HT-29 (cell line): ENCODE measurements at places on chromosomes 7 and 10. TPM values are rescaled to one million over a fixed set of nuclear protein-coding genes. Genes with fewer than 3 reads are reported as not detected.

DNA sequence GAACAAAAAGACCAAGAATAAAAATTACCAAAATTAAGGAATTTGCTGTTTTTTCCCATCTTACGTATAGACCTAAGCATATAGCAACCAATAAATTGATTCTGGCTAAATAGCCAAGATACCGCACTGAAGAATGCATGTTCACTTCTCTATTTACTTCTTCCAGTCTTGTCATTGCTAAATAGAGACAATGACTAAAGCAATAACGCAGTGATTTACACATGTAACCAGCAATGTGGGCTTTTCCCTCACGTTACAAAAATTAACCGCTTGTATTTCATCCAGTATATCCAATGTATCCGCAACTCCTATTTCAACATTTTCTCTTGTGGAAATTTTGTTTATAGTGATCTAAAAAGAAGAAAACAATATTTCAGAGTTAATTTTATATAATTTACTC lies 5.6 kb downstream of the TMEM168 start:
- no peak for DNase-seq

- DNase-seq, result no peak
These were observed 44.0 kb downstream of the ASB13 start for GRCh38 chr10:5622186-5622960.

- DNase-seq, result no peak
These were observed 1.2 kb downstream of the PURB start for GRCh38 chr7:44883961-44884620.

SLC39A12 gene
- total RNA-seq, result not detected in 2 replicates

CDK1 gene
- total RNA-seq, result 36.2 and 46.5 TPM in 2 replicates
